ENCODE measurements at places on chromosomes 12 and 14. TPM values are rescaled to one million over a fixed set of nuclear protein-coding genes. Genes with fewer than 3 reads are reported as not detected.

DNA sequence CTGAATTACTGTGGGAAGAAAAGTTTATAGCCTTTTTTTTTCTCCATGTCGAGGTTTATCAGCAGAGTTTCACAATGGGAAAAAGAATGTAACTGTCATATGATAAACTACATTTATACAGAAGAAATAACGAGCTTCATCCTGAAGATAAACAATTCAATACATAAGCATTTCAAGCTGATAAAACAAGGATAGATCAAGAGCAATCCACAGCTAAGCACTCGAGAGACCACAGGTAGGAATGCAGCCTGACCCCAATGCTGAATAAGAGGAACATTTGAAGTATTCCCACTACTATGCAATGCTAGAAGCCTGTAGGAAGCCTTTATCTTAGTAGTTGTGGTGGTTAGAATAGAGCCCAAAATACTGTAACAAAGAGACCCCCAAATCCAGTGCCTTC lies 32.6 kb upstream of the DAAM1 start:
- no peak overlapping the region for H3K4me3 ChIP-seq
- peaks cover 6% of the 10 kb centered on the region for H3K4me1 ChIP-seq
- H3K27me3 ChIP-seq, result no peaks in the 10 kb centered on the region
- H3K27ac ChIP-seq, result no peak overlapping the region
- H3K36me3 ChIP-seq, result no peaks in the 10 kb centered on the region

DNA sequence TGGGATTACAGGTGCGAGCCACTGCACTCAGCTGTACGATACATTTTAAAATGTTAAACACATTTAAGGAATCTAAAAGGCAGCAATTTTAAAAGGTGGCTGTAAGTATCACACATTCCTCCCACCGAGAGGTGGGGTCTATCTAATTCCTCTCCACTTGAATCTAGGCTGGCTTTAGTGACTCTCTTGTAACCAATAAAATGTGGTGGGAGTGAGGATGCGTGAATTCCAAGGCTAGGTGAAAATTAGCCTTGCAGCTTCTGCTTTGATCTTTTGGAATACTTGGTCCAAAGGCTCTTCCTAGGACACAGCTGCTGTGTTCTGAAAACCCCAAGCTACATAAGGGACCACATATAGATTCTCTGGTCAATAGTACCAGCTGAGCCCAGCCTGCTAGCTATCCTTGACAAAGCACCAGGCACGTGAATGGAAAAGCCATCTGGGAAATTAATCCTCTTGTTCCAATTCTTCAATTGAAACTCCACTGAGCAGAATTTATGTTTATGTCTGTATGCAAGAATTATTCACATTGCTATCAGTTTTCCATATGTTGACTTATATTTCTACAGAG lies 8.8 kb upstream of the GPRC5D start:
- no peak for DNase-seq
- no peak overlapping the region for H3K4me3 ChIP-seq

DNA sequence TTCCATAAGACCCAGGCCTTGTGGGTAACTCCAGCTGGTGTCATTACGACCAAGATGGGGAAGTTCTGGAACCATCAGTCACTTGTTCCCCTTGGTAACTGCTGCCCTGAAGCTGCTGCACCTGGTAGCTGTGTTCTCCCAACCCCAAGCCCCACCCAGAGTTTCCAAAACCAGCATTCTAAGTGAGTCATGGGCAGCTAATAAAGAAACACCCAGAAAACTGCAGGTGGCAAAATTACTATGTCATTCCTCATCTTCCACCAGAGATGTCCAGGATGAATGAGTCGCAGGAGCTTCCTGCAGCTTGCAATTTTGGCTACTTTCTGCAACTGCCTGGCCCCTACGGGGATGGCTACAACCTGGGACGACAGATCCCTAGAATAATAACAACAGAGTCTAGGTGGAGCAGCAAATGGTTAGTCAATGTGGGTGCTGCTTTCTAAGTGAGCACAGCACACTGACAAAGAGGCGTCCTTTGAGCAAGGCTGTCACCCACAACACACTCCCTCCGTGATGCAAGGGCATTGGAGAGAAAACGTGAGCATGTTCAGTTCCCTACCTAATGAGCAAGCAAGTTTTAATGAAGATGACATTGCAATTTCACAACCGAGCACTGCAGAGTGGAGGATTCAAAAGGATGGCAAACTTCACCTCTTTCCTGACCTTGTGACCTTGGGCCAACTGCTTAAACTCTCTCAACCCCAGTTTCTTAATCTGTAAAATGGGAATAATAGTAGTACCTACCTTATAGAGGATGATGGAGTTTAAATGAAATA lies 301.4 kb upstream of the NOS1 start:
- no peak overlapping the region for H3K4me3 ChIP-seq
- no peaks in the 10 kb centered on the region for H3K4me1 ChIP-seq
- H3K27me3 ChIP-seq, result peaks cover 2% of the 10 kb centered on the region
- no peak overlapping the region for H3K27ac ChIP-seq
- H3K36me3 ChIP-seq, result no peaks in the 10 kb centered on the region
- DNase-seq, result no peak

The GYS2 gene
- not detected for polyA plus RNA-seq

GRCh38 chr12:109264095-109264942 lies 44.8 kb downstream of the FOXN4 start:
- no peak overlapping the region for H3K27ac ChIP-seq
- no peaks in the 10 kb centered on the region for H3K27me3 ChIP-seq
- H3K4me3 ChIP-seq, result no peak overlapping the region

- no peaks in the 10 kb centered on the region for H3K27me3 ChIP-seq
- peak overlapping the region; percentile 92 for H3K27ac ChIP-seq
- peaks cover 71% of the 10 kb centered on the region for H3K4me1 ChIP-seq
- DNase-seq, result peak; percentile 65
- peak overlapping the region; percentile 66 for H3K4me3 ChIP-seq
Measured at GRCh38 chr14:73771848-73772638, 57.9 kb upstream of the PNMA1 start.

The GLIPR1 gene
- polyA plus RNA-seq, result 201 TPM

The NYNRIN gene
- polyA plus RNA-seq, result 0.18 TPM

DNA sequence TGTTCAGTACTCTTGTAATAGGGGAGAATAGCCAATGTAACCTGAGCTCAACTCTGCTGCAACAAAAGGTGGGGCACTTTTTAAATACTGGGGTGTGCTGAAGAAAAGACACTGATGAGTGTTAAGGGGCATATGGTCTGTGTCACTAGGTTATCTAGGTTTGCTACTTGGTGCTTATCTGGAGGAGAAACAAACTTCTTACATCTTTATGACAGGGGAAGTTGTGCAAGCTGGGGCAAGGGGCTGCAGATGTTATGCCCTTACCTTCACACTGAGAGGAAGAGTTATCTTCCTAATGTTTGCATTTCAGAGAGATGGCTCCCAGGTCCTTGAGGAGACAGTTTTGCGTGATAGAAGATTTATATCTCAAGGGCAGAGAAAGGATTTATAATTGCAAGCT lies 90.9 kb upstream of the PKP2 start:
- H3K4me1 ChIP-seq, result no peaks in the 10 kb centered on the region
- no peak overlapping the region for H3K27ac ChIP-seq
- H3K27me3 ChIP-seq, result peaks cover 2% of the 10 kb centered on the region
- no peak for DNase-seq
- no peaks in the 10 kb centered on the region for H3K36me3 ChIP-seq
- no peak overlapping the region for H3K4me3 ChIP-seq

DNA sequence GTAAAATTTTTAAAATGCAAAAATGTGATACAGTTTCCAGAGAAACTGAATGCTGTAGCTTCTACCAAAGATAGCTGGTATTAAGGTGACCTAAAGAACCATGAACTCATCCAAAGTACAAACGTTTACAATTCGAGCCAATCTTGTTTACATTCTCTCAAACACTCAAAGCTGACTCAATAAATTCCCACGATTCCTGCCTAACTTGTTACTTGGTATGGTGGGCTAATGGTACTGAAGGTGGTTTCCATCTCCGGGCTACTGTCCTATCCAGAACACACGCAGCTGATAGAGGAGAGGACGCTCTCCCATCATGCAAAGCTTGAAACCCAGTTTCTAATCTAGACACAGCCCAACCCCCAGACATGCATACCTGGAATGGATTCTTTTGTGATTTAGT lies 31.5 kb downstream of the RAD9B start:
- H3K27me3 ChIP-seq, result no peaks in the 10 kb centered on the region
- H3K4me3 ChIP-seq, result no peak overlapping the region

GRCh38 chr12:65121049-65121955 lies at the start of gene WIF1:
Gene WIF1 (minus strand): TSS chr12:65121305. CDS start chr12:65121191, 114 bp downstream.
- H3K4me3 ChIP-seq, result peak within 1 kb of the TSS; percentile 44
- peaks cover 25% of the 10 kb centered on the region for H3K27me3 ChIP-seq
- H3K27ac ChIP-seq, result no peak within 1 kb of the TSS
- no peaks in the 10 kb centered on the region for H3K36me3 ChIP-seq
- peaks cover 11% of the 10 kb centered on the region for H3K4me1 ChIP-seq
